ENCODE measurements at places on chromosomes 6 and 20.

- DNase-seq, result no peak
Measured at GRCh38 chr6:21241231-21242130, 352.1 kb upstream of the SOX4 start.

- no peak for DNase-seq
Measured at GRCh38 chr6:114419175-114419574, 76.4 kb upstream of the HS3ST5 start.

GRCh38 chr6:143969077-143969476 lies 39.0 kb downstream of the PLAGL1 start:
- no peak for DNase-seq

DNA sequence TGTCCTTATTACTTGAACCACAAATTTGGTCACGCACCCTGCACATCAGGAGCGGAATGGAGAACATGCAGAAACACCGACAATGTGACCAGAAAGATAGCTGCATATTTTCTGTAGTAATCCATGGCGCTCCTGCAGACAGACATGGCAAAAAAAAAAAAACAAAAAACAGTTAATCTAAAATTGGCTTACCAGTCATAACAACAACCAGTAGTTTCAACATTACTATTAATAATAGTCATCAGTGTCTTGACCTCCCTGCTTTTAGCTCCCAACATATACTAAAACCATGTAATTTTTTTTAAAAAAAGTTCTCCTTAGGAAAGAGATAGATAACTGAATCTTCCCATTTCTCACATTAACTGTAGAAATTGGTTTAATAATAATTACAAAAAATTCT lies 6.8 kb downstream of the CGA start:
- no peak for DNase-seq

DNA sequence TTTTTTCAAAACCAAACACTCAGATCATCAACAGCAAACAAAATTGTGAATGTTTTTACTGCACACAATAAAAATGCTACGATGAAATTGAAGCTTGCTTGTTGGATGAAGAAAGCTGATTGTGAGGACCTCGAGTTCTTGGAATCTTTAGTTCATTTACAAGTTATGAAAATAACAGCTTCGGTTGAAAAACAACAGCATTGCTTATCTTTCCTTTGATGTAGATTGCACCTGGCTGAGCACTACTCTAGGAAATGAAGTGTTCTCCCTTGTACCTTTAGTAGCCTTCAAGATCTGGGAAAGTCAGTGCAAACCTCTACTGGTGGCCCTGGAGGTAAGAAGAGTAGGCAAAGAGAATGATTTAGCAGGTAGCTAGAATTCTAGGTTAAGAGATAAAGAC lies 2.2 kb upstream of the HMGN3 start:
- no peak for DNase-seq

GRCh38 chr6:85126485-85127167 lies 323.3 kb upstream of the NT5E start:
- DNase-seq, result peak; percentile 53

- DNase-seq, result no peak
Measured at GRCh38 chr6:80196906-80197305, 90.4 kb downstream of the BCKDHB start.

GRCh38 chr6:160134779-160135547 lies 13.3 kb downstream of the SLC22A1 start:
- DNase-seq, result no peak

GRCh38 chr6:150661216-150662007 lies 61.7 kb downstream of the PLEKHG1 start:
- no peak for DNase-seq

- DNase-seq, result no peak
Measured at GRCh38 chr6:45386501-45386900, 8.8 kb upstream of the SUPT3H start.

DNA sequence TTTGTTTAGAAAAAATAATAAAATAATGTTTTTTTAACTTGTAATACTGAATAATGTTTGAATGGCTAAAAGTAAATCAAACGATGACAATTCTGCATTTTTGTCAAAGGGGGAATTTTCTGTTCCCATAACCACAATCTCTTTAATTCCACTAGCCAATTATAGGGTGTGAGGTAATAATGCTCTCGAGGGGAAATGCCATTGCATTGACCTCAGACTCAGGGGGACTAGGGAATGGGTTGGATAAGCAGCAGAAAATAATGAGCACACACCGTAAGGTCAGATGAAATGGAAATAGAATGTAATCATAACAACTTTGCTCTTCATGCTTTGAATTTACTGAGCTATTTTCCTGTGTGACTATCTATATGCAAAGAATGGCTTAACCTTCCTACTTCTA lies 584.7 kb downstream of the RFPL4B start:
- DNase-seq, result no peak

DNA sequence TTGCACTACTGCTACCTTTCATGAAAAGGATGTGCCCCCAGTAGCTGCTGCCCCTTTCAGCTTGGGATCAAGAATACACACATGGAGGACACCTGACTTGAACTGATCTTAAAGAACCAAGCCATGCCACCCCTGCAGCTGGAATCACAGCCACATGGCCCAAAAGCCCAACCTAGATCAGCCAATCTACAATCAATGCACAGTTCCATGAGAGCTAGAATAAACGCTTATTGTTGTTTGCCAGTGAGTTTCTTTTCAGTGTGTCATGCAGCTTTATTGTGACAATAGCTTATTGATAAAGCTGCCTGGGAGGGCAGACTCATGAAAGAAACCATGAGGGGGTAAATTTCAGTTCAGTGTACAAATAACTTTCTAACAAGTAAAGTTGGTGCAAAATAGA lies 397.7 kb downstream of the PTPRT start:
- DNase-seq, result no peak

- no peak for DNase-seq
Measured at GRCh38 chr6:3630258-3630835, 121.2 kb downstream of the PXDC1 start.

DNA sequence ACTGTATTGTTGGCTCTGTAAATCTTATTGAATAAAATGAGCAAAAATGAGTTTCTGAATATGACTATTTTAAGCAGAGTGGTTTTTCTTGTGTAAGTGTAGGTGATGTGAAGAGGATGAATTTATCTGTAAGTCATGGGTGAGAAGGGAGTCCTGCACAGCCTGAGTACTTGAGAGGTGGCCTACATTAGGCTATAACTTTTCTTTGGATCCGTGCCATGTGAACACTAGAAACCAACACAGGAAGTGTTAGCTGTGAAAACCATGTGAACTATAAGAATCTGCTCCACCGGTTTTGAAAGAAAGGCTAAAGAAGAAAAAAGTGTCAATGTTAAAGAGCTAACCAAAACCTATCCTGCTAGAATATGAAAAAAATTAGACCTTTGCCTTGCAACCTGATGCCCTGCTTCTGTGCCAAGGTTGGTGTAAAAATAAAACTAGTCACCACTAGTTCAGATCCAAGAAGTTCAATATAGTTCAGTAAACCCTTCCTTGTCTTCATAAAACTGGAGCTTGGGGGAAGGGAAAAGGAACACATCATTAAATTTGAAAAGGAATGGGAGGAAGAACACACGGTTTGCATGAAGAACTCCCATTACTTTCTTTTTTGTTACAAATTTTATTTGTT lies 21.3 kb downstream of the PLCB1 start:
- no peak for DNase-seq

DNA sequence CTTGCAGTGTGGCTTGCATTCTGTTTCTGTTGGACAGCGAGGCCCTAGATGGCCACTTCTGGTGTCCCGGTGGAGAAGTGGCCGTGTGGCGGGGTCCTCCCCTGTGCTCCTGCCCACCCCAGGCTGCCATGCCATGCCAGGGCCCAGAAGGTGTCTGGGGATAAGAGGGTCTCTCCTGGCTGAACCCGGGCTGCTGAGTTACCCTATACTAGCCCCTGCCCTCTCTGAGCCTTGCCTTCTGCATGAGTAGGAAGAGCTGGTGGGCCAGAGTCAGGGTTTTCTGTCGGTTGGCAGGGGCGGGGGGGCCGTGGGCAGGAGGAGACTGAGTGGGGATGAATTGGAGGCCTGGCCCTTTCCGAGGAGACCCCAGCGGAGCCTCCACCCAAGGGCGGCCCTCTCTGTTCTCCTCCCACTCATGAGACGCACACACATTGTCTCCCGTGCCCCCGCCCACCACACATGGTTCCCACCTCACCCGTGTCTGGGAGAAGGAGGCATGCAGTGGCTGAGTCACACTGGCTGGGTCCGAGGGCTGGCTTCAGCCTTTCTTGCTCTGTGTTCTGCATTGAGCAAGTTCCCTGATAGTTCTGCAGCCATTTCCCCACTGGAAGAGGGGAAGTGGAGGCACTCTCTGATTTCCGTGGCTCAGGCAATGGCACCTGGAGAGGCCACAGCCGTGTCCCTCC lies 24.6 kb downstream of the VSTM2L start:
- no peak for DNase-seq

- DNase-seq, result no peak
Measured at GRCh38 chr6:162395181-162395580, 332.4 kb downstream of the PRKN start.

DNA sequence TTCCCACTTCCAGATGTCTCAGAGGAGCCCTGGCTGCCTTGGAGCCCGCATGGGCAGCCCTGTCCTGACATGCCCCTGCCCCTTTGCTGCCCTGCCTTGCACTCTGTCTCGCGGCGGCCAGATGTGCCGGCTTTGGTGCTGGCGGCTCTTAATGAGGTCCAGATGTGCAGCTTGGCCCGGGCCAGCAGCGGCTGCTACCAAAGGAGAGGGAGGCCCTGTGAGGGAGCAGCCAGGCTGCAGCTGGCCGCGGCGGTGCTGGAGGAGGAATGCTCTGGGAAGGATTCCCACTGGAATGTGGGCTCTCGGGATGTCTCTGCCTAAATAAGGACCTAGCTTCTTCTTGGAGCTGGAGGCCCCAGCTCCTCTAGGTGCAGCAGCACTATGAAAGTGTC lies 72.4 kb downstream of the FGD2 start:
- DNase-seq, result no peak

- no peak for DNase-seq
Measured at GRCh38 chr6:96704713-96705112, 132.6 kb downstream of the GPR63 start.

DNA sequence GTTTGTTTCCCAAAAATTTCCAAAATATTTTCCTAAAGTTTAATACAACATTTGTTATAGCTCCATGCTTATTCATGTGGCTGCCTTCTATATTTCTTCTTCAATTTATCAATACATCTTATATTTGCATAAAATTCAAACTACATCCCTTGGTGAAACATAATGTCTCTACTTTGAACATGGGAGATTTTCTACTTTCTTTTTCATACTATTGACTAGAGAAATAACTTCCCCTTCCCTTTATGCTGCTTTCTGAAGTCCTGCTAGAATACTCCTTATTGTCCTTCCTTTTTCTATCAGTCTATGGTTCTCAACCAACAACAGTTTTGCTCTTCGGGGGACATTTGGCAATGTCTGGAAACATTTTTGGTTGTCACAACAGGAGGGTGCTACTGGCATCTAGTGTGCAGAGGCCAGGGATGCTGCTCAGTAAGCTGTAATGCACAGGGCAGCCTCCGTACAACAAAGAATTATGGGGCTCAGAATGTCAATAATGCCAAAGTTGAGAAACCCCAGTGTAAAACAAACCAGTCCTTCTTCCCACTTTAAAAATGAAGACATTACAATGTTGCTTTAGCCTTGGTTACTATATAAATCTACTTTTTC lies 29.9 kb downstream of the MKKS start:
- no peak for DNase-seq

GRCh38 chr20:49174183-49174582 lies 14.0 kb downstream of the STAU1 start:
- DNase-seq, result no peak

DNA sequence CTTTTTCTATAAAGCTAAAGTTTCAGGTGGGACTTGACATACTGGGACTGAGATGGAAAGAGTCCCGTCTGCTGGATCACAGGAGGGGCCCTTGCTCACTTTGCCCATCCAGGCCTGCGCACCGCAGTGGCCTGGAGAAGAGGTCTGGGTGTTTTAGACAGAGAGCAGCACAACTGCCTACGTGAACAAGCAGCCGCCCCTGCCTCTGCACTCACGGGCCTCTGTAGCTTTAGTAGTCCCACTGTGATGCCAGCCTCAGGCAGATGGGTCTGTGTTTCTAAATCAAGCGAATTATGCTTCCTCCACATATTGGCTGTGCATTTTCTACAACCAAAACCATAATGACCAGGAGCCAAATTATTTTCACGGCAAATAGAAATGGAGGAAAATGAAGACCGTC lies 184.8 kb upstream of the FOXQ1 start:
- DNase-seq, result no peak

- DNase-seq, result no peak
Measured at GRCh38 chr20:49054056-49054643, 8.0 kb downstream of the CSE1L start.

- DNase-seq, result no peak
Measured at GRCh38 chr20:51994751-51995417, 192.6 kb upstream of the SALL4 start.

- no peak for DNase-seq
Measured at GRCh38 chr6:13681305-13682061, 30.2 kb downstream of the RANBP9 start.

DNA sequence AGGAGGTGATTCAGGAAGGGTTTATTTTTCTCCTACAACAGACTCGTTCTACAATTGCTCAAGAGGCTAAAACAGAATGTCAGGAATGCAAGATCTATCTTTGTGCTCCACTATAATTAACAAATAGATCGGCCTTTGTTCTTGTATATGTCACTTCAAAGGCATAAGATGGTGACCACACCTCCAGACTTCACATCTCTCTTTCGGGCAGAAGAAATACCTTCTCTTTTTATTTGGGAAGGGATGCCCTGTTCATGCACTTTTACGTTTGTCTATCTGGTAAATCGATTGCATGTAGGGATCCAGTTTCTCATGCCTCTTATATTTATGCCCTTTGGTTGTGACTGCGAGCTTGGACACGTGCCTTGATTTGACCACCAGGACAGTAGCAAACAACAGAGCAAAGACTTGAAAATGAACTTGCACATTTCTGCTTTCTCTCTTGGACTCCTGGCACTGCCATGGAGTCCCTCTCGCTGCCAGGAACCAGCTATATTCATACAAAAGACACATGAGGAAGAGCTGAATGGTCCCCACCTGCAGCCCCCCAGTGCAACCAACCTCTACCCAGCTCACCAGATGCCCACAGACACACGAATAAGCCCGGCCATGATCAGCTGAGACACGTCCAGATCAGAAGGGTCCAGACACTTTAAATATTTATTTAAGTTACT lies 219.8 kb upstream of the STXBP5 start:
- DNase-seq, result no peak

DNA sequence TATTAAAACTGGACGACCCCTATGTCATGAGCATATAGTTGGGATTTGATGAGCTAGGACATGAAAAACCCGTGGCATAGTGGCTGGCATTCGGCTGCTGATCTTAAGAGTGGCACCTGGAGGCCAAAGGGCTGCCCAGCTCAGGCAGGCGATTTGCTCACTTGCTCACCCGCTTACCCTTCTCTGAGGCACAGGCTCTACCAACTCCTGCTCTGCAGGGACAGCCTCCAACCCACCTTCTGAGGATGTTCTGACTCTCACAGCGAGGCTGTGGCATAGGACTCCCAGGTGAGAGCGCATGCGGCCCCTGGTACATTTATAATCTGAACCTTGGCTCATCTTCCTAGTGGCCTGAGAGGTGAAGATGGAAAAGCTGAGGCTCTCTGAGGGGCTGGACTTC lies 995 bp downstream of the RSPO4 start:
- DNase-seq, result no peak
